ENCODE measurements at places on chromosomes 12 and 14.

- no peak for DNase-seq
Observed at GRCh38 chr12:112233242-112233641, 107.9 kb downstream of the TRAFD1 start.

- DNase-seq, result no peak
Observed at GRCh38 chr12:14310866-14311265, 54.6 kb upstream of the ATF7IP start.

DNA sequence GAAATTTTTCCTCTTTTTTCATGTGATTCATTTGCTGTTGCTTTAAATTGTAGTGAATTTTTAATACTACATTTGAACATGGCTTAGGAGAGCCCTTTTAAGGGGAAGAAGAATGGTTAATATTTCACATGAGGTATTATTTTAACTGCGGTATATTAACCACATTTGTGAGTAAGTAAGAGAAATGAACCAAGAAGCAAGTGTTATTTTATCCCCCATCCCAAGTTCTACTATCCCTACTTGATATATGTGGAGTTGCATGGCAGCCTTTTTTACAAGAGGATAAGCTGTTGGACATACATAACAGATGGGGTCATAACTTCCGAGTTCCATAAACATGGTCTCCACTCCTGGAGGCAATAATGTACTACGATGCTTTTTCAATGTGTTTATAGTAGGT, 623.3 kb downstream of the LRFN5 start:
- DNase-seq, result no peak

DNA sequence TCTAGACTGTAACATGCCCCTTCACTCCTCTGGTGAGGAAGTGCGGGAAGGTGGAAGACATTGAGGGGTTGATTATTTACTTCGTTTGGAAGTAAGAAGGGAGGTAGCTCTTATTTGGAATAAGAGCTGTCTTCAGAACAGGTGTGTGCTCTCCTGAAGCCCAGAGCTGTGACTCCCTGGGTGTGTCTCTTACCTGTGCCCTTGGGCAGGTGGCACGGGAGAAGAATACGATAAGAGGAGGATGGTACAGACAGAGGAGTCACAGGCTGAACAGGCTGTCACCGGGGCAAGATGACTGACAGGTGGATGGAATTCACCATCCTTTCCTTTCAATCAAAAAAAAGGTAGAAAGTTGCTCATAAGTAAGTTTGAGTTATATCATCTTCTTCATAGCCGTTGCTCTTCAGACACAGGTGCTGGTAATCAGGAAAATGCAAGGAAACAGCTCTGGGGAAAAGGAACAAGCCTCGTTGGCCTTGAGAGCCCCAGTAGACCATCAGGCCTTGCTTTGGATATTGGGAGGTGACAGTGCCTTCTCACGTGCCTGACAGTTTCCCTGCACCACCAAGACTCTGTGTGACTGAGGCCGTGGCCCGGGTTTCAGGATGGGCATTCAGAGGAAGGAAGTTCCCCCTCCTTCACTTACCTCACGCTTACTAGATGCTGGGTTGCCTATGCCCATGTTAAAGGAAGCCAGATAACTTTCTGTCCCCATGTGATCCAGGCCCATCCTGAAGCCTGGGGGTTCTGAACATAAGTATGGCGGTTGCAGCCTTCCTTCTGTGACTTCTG, 120.4 kb downstream of the ETV6 start:
- no peak for DNase-seq

GRCh38 chr14:69363964-69364363, 34.1 kb downstream of the ERH start:
- DNase-seq, result no peak

DNA sequence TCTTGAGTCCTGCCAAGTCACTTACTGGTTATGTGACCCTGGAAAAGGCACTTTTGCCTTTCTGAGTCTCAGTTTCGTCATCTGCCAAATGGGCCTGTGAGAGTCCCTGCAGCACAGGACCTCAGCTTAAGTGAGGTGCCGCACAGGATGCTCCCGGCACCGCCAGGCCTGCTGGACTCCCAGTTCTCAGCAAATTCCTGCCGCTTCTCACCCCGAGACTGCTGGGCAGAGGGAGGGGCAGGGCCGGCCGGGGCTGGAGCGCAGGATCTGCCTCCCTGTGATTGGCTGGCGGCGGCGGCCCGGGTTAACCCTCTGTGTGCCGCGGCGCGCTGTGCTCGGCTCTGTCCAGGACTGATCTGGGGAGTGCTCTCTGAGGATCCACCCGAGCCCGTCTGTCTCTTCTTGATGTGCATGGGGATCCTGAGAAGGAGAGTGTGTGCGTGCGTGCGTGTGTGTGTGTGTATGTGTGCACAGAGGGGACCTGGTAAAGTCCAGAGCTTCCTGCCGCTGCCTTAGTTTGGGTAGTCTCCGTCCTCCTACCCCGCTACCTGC, 8.6 kb downstream of the SETD1B start:
- DNase-seq, result no peak

DNA sequence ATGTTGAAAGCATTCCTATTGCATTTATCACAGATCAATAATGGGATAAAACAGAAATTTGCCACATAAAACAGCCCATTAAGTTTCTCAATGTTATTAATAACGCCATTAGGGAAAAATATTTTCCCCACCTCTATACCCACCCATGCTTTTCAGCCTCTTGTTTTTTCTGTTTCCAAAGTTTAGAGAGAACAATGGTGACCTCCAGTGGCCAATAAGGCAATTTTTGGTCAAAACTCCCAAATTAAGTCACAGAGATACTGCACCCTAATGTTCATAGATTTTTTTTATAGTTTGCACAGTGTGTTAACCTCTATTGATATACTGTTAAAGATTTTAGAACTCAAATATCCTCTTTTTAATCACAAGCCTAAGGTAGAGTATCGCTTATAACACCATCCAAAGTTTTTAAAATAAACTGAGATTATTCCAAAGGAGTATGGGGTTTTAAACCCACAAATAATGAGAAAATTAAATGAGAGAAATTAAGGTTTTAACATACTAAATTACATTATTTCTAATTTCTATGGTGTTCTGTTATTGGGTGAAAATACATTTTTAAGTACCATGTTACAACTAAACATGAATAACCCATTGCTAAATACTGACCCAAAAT, 184.7 kb upstream of the DCN start:
- DNase-seq, result no peak

GRCh38 chr14:50058113-50058512, 58.3 kb downstream of the VCPKMT start:
- DNase-seq, result no peak

GRCh38 chr12:54442099-54442498, 23.0 kb upstream of the ITGA5 start:
- no peak for DNase-seq

Measured in AG04450 (cell line).